ENCODE measurements at places on chromosomes 3 and 15. TPM values are rescaled to one million over a fixed set of nuclear protein-coding genes. Genes with fewer than 3 reads are reported as not detected.

The TMEM39A gene
- 22.0 TPM for polyA plus RNA-seq

The ERICH6 gene
- polyA plus RNA-seq, result 0.04 TPM

The ISL2 gene
- polyA plus RNA-seq, result not detected

The ABI3BP gene
- polyA plus RNA-seq, result 62.5 TPM

The CYP19A1 gene
- 1,570 TPM for polyA plus RNA-seq

GRCh38 chr15:68650901-68651709 is 72.3 kb downstream of the CORO2B start:
- no peak overlapping the region for H3K27ac ChIP-seq
- peaks cover under 1% of the 10 kb centered on the region for H3K4me1 ChIP-seq
- no peak for DNase-seq
- H3K36me3 ChIP-seq, result no peaks in the 10 kb centered on the region

- no peaks in the 10 kb centered on the region for H3K27me3 ChIP-seq
- no peaks in the 10 kb centered on the region for H3K36me3 ChIP-seq
- no peaks in the 10 kb centered on the region for H3K4me1 ChIP-seq
- DNase-seq, result no peak
Observed at GRCh38 chr15:43299411-43299810, 31.0 kb downstream of the LCMT2 start.

GRCh38 chr15:96585484-96586386 is 255.2 kb downstream of the NR2F2 start:
- no peak overlapping the region for H3K4me3 ChIP-seq
- no peak for DNase-seq
- H3K36me3 ChIP-seq, result no peaks in the 10 kb centered on the region
- H3K27ac ChIP-seq, result no peak overlapping the region
- H3K27me3 ChIP-seq, result no peaks in the 10 kb centered on the region
- no peaks in the 10 kb centered on the region for H3K4me1 ChIP-seq

DNA sequence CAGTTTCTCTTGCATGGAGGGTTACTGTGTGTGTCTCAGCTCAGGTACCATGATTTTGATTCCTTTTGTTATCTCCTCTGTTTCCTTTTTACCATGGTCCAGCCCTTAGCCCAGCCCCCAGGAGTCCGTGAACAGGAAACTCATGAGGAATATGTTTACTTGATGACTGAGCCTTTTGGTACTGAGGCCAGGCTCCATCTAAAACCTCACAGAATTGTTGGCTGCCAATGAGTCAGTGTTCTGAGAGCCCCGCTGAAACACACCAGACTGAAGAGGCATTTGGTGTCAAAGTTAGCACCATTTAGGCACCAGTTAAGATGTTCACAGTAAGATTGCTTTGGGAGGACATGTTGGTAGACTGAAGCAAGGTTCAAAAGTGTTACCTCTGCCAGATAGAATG is 80.9 kb downstream of the DGKG start:
- H3K27me3 ChIP-seq, result no peaks in the 10 kb centered on the region
- H3K36me3 ChIP-seq, result no peaks in the 10 kb centered on the region
- no peaks in the 10 kb centered on the region for H3K4me1 ChIP-seq
- H3K4me3 ChIP-seq, result no peak overlapping the region
- no peak for DNase-seq

- no peak overlapping the region for H3K27ac ChIP-seq
- no peaks in the 10 kb centered on the region for H3K4me1 ChIP-seq
- H3K36me3 ChIP-seq, result no peaks in the 10 kb centered on the region
- no peaks in the 10 kb centered on the region for H3K27me3 ChIP-seq
- no peak overlapping the region for H3K4me3 ChIP-seq
- DNase-seq, result no peak
Observed at GRCh38 chr3:138281561-138281960, 48.1 kb downstream of the NME9 start.

DNA sequence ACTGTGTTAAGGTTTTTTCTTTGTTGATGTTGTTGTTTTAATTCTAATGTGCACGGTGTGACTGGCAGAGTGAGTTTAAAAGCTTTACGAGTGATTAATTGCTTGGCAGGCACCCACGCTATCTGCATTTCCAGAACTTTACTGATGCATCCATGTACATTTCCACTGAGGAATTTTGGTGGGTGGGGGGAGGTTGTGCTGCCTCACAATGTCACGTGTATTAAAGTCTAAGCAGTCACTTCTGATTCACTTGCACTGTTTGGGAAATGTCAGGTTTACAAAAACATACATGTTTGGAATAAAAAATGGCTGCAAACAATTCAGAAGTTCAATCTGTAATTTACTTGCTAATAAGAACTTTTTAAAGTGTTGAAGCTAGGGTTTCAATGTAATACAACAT is 38.5 kb upstream of the CTDSPL start:
- H3K27ac ChIP-seq, result no peak overlapping the region
- no peaks in the 10 kb centered on the region for H3K36me3 ChIP-seq
- H3K4me3 ChIP-seq, result no peak overlapping the region

DNA sequence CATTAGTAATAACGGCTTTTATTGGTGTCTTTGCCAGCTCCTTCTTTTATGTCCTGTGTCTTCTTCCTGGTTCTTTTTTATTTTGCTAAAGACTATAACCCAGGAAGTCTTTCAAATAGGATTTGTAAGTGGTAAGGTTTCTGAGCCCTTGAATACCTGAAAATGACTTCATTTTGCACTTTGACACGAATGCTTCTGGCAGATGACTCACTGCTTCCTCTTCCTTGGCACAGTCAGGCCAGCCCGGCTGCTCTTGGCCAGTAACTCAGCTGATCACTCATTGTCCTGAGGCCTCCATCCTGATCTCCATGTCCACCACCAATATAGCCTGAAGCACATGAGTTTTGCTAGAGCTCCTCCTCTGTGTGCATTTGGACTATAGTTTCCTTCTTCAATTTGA is 48.7 kb upstream of the NR2E3 start:
- DNase-seq, result no peak
- H3K36me3 ChIP-seq, result no peaks in the 10 kb centered on the region
- H3K4me1 ChIP-seq, result no peaks in the 10 kb centered on the region
- H3K27ac ChIP-seq, result no peak overlapping the region
- no peaks in the 10 kb centered on the region for H3K27me3 ChIP-seq

DNA sequence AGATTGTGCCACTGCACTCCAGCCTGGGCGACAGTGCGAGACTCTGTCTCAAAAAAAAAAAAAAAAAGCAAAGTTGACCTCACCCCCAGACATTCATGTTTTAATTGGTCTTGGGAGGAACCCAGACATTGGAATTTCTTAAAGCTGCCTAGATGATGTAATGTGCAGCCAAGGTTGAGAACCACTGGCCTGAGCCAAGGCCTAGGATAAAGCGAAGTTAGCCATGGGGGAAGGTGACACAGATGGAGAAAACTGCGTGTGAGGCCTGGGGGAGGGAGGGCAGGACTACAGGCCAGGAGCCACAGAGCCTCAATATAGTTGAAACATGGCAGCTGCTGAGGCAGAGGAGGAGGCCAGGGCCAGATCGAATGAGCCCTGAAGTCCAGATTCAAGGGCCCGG is 21.0 kb downstream of the GLB1 start:
- peaks cover 3% of the 10 kb centered on the region for H3K4me1 ChIP-seq
- H3K4me3 ChIP-seq, result no peak overlapping the region
- H3K27me3 ChIP-seq, result no peaks in the 10 kb centered on the region

- H3K4me3 ChIP-seq, result no peak overlapping the region
- no peaks in the 10 kb centered on the region for H3K27me3 ChIP-seq
- no peaks in the 10 kb centered on the region for H3K36me3 ChIP-seq
- H3K27ac ChIP-seq, result no peak overlapping the region
- DNase-seq, result no peak
- H3K4me1 ChIP-seq, result no peaks in the 10 kb centered on the region
Observed at GRCh38 chr3:105933871-105934270, 65.1 kb upstream of the CBLB start.

GRCh38 chr3:120364821-120365220 is 15.7 kb upstream of the LRRC58 start:
- no peaks in the 10 kb centered on the region for H3K4me1 ChIP-seq
- no peaks in the 10 kb centered on the region for H3K27me3 ChIP-seq
- no peak for DNase-seq
- H3K27ac ChIP-seq, result no peak overlapping the region
